Stimulated activated naive CD8-positive, alpha-beta T cell treated with anti-CD3 and anti-CD28 coated beads, Interleukin-15, Interleukin-2, amounts not matched to agents 100 U/mL and 50 U/mL, for 24 hours (primary cell): ENCODE measurements at places on chromosomes 4 and X.

DNA sequence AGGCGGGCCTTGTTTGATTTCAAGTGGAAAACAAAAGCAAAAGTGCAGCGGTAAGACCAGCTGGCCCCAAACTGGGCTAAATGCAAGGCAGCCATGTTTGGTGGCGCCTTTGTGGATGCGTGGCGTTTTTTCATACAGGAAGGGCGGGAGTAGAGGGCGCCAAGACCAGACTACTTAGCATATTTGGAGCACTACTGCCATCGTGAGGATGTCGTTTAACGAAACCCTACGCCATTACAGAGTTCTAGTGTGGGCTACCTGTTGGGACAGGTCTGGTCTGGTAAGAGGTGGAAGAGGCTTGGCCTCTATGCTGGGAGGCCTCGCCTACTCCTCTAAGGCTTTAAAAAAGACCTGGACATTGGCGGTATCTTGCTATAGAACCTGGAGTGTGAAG is 230.7 kb upstream of the STK26 start:
- DNase-seq: no peak

DNA sequence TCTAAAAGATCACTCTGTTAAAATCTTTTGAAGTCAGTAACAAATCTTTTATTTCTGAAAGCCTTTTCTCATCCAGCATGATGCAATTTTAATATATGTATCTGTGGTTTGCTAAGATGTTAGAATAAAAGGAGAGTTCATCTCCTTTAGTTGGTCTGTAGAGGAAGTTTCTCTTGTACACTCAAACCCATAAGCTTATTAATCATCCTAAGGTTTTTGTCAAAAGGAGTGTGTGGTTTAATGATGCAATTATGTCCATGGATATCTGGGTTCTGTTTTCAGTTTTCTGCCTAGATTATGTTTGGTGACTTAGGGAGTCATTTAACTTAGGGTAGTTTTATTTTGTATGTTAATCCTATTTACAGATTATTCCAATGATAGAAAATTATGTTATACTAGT is 52.1 kb upstream of the NDST4 start:
- DNase-seq: no peak

GRCh38 chrX:130013661-130014060 is 31.2 kb downstream of the BCORL1 start:
- DNase-seq: no peak

- no peak for DNase-seq
Observed at GRCh38 chr4:61079976-61080375, 120.2 kb upstream of the ADGRL3 start.

DNA sequence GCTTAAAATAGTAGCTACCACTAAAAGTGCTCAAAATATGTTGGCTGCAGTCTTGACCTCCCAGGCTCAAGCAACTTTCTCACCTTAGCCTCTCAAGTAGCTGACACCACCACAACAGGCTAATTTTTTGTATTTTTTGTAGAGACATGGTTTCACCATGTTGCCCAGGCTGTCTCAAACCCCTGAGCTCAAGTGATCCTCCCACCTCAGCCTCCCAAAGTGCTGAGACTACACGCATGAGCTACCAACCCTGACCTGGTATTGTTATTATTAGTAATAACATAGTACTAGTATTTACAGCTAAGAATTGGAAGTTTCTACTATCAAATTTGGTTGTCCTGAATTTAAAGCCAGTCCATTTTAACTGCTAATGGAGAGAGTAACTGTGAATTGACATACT is 18.0 kb downstream of the STAP1 start:
- no peak for DNase-seq

DNA sequence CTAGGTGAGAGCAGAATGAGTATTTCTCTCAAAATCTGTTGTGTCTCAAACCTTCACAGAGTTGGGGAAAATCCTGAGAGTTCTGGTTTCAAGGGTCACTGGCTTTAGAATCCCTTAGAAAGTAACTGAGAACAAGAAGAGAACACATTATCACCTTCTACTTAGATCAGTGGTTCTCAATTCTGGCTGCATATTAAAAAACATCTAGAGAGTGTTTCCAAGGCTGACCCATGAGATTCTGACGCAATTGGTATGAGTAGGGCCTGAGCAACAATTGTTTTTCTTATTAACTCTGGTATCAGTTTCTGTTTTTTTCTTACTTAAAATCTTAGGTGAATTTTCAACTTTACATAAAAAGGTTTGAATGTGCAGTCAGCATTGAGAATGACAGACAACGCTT is 212.8 kb downstream of the HS6ST2 start:
- no peak for DNase-seq
